ENCODE measurements at places on chromosomes 1 and 21.

DNA sequence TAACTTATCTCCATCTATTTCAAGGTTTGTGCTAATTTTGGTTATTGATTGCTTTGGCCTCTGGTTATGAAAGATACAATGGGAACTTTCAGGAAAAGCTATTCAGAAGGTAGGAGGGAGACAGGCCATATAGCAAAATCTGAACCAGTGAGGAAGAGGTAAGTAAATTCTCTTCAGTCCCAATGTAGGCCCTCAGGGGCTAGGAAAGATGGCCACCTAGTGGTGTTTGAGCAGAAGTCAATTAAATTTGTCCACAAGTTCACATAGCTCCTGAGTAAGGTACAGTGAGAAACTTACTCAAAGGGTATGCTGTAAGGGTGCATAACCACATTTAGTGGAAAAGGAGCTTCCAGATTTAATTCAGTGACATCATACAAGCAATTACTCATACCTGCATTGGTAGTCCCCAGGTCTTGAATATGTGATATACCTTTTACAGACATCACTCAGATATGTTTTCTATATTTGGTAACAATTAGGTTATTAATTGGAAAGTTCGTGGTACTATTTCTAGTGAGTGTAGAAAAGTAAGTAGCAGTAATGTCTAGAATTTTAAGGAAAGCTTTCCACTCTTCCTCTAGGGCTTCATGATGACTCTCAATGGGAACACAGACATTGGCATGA is 21.4 kb upstream of the FMO1 start:
- peak; percentile 43 for DNase-seq

GRCh38 chr1:94044290-94044790 is 76.6 kb downstream of the ABCA4 start:
- DNase-seq: no peak

- DNase-seq: no peak
Observed at GRCh38 chr1:85307987-85308832, 31.8 kb upstream of the BCL10 start.

DNA sequence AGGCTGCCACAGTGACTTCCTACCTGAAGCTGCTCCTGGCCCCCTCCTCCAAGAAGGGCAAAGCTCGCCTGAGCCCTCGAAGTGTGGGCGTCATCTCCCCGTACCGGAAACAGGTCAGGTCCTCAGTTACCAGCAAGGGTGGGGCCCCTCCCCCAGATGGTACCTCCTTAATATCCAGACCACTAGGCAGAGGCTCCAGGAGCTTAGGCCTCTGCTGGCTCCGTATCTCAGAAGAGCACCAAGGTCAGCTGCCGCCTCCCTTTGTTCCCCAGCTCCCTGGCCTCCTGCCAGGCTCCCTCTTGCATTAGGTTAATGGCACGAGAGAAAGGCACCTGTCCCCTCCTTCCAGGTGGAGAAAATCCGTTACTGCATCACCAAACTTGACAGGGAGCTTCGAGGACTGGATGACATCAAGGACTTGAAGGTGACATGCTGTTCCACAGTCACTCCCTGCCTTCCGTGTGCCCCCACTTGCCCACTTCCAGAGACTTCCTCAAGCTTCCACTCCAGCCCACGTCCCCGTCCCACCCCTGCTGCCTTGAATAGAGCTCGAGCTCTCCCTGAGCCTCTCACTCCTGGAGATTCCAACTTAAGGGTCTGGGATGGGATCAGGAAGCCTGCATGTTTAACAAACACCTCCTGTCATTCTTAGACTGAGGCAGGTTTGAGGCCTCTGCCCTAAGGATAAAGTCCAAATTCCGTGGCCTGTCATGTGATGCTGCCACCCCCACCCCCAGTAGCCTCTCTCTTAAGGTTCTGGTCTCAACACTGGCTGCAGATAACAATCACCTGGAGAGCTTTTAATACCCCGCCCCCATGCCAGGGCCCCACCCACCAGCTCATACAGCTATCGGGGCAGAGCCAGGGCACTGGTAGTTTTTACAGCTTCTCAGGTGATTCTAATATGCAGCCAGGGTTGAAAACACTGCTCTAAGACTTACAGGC is 8.3 kb downstream of the RHOC start:
- DNase-seq: peak; percentile 51

DNA sequence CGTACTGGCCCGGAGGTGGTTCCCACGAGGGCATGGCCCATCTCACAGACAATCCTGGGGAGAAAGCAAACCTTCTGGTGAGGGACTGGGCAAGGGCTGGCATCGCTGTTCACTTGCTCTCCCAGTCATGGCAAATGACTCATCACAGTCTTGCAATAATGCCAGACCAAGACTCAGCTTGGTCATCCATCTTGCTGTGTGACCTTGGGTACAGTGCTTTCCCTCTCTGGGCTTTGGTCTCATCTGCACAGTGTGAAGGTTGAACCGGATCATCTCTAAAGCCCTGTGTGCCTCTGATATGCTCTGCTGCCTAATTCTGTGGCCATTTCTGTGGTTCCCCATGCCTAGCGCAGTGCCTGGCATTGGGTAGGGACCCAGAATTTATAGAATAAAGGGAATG is 143.6 kb upstream of the CD34 start:
- no peak for DNase-seq

DNA sequence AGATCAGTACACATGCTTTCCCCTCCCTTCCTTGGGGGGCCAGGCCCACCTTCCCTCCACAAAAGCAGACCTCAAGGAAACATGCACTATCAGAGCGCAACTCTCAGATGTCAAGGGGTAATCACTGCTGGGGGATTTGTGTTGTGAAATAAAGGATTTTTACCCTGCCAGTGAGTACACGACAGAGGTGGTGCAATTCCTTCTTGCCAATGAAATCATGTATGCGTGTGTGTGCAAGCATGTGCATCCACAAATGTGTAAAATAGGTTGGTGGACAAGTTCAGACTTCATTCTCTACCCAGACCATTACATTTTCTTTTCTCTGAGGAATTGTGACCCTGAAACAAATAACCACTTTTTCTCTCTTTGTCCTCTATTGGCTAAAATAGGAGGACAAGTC is 9.8 kb upstream of the NOS1AP start:
- DNase-seq: no peak

DNA sequence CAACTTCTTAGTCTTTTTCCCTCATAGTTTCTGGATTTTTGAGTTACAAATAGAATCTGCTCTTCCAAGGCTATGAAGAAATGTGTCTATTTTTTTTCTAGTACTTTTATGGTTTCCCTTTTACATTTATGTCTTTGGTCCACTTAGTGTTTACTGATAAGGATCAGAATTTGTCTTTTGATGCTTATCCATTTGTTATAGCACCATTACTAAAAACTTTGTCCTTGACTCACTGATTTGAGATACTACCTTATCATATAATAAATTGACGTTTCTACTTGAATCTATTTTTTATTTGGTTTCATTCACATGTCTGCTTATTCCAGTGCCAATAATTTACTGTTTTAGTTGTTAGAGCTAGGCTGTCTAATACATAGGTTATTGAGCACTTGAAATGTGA is 161.1 kb upstream of the DPYD start:
- no peak for DNase-seq

DNA sequence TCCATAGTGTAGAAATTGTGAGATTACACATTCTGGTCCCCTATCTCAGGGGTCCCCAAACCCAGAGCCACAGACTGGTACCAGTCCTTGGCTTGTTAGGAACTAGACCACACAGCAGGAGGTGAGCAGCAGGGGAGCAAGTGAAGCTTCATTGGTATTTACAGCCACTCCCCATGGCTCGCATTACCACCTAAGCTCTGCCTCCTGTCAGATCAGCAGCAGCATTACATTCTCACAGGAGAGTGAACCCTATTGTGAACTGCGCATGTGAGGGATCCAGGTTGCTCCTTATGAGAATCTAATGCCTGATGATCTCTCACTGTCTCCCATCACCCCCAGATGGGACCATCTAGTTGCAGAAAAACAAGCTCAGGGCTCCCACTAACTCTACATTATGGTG is 229.7 kb upstream of the IRF2BP2 start:
- no peak for DNase-seq

GRCh38 chr1:77048615-77049005 is 170.6 kb downstream of the PIGK start:
- no peak for DNase-seq

DNA sequence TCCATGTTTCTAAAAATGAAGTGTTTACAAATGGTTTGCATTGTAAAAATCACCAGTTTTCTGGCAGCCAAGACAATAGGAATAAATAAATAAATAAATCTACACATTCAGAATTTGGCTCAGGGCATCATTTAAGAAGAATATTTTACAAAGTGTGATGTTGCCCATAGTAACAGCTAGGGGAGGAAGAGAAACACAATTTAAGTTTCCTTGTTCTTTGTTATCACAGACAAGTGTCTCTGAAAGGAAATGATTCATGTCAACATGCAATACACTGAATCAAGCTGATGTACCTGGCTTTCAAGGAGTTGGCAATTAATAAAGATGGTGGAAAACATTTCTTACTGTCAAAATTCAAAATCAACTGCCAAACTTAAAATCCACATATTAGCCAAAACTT is 74.7 kb downstream of the LHX8 start:
- DNase-seq: no peak

GRCh38 chr1:37734629-37735591 is 30.0 kb downstream of the EPHA10 start:
- DNase-seq: no peak

DNA sequence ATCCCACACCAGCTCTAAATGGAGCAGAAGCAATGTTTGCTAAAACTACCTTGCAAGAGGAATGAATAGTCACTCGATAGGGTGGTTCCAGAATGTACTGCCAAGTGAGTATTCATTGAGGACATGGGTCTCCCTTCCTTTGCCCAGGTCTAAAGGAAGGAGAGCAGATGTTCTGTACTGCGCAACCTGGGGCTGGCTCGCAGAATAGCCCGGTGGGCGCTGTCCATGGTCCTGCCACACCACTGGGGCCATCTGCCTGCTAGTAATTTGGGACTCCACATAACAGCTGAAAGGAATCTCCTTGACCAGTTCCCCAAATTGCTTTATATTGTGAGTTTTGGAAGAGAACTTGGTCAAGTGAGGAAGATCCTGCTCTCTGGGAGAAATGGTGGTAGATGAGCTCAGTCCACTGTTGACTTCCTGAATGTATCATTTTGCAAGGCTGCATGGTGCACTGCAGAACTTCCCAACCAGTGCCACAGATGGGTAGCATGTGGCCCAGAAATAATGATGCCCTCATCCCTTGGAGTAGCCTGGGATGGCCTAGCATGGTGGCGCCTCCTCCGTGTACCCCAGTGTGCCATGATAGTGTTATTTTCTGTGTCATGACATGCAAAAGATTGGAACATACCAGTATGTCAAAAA is 5.7 kb downstream of the SLC6A17 start:
- DNase-seq: no peak

- DNase-seq: no peak
Observed at GRCh38 chr1:35587736-35588135, 14.6 kb downstream of the TFAP2E start.

- peak; percentile 4 for DNase-seq
Observed at GRCh38 chr1:151472856-151473731, 13.8 kb upstream of the POGZ start.

GRCh38 chr1:9196129-9197040 is 38.2 kb upstream of the H6PD start:
- no peak for DNase-seq

- no peak for DNase-seq
Observed at GRCh38 chr1:89008511-89008910, 14.2 kb downstream of the GBP3 start.

DNA sequence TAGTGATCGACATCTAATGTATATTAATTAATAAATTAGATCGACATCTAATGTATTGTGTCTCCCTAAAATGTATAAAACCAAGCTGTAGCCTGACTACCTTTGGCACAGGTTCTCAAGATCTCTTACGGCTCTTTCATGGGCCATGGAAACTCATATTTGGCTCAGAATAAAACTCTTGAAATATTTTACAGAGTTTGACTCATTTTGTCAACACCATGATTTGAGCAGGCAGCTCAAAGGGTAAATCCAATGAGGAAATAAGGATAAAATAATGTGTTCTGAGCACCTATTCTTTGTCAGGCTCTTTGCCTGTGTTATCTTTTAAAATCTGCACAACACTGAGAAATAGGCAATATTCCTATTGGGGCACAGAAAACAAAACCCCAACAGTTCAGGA is 223.4 kb upstream of the DUSP10 start:
- DNase-seq: no peak

GRCh38 chr1:214552174-214552608 is 789 bp upstream of the PTPN14 start:
- DNase-seq: no peak

DNA sequence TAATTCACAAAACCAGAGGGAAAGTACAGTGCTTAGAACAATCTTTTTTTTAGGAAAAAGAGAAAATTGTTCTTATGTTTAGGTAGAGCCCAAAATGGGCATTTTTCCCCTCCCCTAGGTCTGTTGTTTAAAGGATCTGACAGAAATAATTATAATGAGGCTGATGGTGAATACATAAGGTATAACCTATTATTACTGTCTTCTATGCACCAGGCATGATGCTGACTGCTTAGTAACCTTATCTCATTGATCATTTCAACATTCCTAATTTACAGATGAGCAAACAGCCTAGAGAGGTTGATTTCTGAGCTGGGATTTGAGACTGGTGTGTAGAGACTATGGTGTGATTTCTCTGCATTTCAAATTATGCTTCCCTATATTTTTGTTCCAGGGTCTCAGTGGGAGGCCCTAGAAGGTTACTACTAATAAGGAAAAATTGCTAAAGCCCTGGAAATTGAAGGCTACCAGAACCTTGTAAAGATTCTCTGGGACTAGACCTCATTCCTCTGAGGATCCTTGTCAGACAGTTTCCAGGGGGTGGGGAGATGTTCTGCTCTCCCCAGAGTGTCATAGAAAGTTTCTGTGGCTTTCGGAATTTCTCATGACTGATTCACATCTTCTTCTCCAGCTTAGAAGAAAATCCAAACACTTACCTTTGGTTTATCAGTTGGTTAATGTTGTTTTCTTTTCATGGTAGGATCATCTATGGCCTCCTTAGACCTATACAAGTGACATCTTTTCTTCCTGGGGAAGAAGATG is 44.9 kb downstream of the ROR1 start:
- no peak for DNase-seq

DNA sequence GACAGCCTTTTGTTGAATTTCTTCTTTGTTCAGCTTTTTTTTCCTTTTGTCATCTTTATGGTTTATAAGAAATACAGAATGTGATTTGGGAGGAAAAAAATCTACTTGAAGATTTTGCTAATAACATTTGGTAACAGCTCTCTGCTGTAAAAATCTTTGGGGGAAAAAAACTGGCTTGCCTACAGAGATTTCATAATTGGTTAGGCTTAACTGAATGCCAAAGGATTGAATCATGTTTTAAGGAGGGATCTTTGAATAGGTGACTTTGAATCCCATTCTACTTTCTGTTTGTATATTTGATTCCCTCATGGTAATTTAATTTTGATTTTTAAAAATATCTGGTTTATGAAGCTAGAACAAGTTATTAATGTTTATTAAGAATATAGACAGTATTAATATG is 3.2 kb downstream of the BTF3L4 start:
- DNase-seq: no peak

- no peak for DNase-seq
Observed at GRCh38 chr1:185073725-185074124, 28.4 kb downstream of the RNF2 start.

DNA sequence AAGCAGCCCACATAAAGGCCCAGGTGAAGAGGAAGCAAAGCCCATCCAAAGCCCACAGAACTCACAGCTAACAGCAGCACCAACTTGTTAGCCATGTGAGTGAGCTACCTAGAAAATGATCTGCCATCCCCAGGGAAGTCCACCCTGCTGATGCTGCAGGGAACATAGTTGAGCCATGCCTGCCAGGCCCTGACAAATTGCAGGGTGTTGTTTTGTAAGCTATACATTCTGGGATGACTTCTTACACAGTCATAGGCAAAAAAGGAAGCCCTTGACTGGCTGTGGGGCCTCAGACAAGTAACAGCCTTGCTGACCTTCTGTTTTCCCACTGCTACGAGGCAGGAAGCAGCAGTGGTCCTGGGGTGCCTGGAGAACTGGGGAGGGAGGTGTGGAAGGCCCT is 262.7 kb downstream of the MATN1 start:
- no peak for DNase-seq
